ENCODE measurements at places on chromosomes 7 and 10. TPM values are rescaled to one million over a fixed set of nuclear protein-coding genes. Genes with fewer than 3 reads are reported as not detected.
A peak's percentile ranks its signal among the peaks of the same experiment; 100 is the strongest.

Gene ADRB1
- total RNA-seq = 0.24 TPM

Gene ZNF746
- total RNA-seq = 19.4 TPM

Gene EN2
- 0.04 TPM for total RNA-seq

Gene GNGT1
- total RNA-seq = not detected

Gene CASTOR2
- total RNA-seq = 22.3 TPM

Gene AKR1B15
- not detected for total RNA-seq

Gene MAT1A
- 0.52 TPM for total RNA-seq

Gene LIPJ
- total RNA-seq = not detected

- peak; percentile 6 for DNase-seq
These were observed 553.9 kb downstream of the CNTNAP2 start for GRCh38 chr7:146670532-146670931.

GRCh38 chr10:71736570-71736952 lies 17.0 kb upstream of the C10orf105 start:
- no peak for DNase-seq

- no peak for DNase-seq
These were observed 235.2 kb downstream of the POU6F2 start for GRCh38 chr7:39212876-39213275.

GRCh38 chr10:133231946-133232574 lies 2.0 kb downstream of the UTF1 start:
- no peak for DNase-seq

GRCh38 chr7:4139656-4140625 lies 542.2 kb upstream of the FOXK1 start:
- DNase-seq = peak; percentile 56

DNA sequence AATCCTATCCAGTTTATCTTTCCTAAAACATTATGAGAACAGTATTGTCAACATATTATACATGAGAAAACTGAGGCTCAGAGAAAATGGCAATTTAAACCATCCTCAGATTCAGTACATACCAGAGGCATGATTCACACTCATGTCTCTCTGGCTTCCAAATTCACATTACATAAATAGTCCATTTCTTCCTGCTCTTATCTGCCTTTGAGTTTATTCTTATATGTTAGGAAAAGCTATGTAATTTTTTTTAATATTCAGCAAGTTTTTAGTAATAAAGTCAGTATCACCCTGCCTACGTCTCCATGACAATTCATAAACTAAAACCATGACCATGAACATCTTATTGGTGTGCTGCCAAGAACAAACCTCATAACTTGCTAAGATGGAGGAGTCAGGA lies 1260.2 kb upstream of the SORCS1 start:
- DNase-seq = no peak

GRCh38 chr10:58795560-58795959 lies 282.9 kb downstream of the BICC1 start:
- no peak for DNase-seq

DNA sequence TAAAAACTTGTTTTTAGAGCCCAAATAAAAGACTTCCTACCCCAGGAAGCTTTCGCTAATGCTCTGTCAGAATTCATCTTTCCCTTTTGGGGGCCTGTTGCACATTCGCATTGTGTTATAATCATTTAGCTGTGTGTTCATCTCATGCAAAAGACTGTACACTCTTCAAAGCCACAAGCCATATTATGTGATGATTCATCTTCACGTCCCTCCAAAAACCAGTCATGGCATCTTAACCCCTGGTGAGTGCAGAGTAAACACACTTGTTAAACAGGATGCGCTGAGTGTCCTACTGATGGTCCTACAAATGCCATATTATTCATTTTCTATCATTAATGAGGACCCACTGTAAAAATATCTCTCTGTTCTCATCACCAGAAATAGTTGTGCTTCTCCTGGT lies 235.4 kb downstream of the KIAA1217 start:
- DNase-seq = no peak

DNA sequence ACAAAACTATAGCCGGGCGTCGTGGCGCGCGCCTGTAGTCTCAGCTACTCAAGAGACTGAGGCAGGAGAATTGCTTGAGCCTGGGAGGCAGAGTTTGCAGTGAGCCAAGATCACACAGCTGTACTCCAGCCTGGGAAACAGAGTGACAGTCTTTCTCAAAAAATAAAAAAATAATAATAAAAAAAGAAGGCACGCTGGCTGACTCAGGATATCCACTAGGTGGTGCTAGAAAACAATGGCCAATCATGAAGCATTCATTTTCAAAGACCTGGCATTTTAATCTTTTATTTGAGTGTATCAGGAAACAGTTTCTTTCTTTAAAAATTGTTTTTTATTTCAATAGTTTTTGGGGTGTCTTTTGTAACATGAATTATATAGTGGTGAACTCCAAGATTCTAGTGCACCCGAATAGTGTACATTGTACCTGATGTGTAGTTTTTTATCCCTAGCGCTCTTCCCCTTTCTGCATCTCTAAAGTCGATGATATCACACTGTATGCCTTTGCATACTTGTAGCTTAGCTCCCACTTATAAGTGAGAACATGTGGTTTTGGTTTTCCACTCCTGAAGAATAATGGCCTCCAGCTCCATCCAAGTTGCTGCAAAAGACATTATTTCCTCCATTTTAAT lies 88.6 kb downstream of the LYZL1 start:
- DNase-seq = peak; percentile 49

DNA sequence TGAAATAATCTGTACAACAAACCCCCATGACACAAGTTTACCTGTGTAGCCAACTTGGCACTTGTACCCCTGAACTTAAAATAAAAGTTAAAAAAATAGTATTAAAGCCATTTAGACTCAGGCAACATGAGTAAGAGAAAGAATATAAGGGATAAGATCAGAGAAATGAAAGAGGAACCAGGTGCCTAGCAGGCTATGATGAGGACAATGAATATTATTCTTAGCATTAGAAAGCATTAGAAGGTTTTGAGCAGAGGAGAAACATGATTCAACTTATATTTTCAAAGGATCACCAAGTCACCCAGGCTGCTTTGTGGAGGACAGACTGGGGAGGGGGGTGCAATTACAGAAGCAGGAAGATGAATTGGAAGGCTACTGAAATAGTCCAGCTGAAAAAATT lies 48.1 kb upstream of the TES start:
- DNase-seq = no peak

DNA sequence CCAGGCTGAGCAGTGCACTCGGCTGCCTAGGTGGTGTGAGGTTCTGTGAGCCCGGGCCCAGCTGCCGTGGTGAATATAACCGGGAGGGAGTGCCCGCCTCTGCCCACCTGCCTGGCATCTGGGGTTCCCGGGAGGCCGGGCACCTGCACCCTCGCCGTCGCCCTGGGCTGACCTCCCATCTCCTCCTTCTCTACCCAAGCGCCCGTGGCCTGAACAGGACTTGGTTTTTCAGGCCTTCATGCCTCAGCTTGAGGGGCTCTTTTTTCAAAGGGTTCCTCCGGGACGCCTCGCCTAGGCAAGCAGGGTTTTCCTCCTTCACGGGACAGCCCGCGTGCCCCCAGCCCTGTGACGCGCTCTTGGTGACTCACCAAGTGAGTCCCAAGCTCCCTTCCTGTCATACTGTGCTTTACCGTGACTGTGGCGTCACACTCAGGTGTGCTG lies 9.9 kb downstream of the INPP5A start:
- DNase-seq = peak; percentile 50

- no peak for DNase-seq
These were observed 50.7 kb downstream of the LMBR1 start for GRCh38 chr7:156842317-156842716.

DNA sequence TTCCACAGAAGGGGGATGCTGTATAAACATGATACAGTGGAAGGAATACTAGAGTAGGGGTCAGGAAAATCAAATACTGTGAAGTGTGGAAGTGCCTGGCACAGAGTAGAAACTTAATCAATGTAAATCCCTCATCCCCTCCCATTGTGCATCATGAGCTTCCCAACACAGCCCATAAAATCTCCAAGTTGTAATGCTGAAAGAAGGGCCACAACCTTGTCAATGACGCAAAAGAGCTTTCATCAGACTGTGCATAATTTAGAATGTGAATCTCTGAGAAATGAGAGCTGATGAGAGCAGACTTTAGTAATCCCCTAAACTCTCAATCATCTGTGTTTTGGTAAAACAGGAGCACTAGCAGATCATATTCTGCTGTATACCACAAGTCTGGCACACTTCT lies 105.2 kb upstream of the IMMP2L start:
- no peak for DNase-seq

DNA sequence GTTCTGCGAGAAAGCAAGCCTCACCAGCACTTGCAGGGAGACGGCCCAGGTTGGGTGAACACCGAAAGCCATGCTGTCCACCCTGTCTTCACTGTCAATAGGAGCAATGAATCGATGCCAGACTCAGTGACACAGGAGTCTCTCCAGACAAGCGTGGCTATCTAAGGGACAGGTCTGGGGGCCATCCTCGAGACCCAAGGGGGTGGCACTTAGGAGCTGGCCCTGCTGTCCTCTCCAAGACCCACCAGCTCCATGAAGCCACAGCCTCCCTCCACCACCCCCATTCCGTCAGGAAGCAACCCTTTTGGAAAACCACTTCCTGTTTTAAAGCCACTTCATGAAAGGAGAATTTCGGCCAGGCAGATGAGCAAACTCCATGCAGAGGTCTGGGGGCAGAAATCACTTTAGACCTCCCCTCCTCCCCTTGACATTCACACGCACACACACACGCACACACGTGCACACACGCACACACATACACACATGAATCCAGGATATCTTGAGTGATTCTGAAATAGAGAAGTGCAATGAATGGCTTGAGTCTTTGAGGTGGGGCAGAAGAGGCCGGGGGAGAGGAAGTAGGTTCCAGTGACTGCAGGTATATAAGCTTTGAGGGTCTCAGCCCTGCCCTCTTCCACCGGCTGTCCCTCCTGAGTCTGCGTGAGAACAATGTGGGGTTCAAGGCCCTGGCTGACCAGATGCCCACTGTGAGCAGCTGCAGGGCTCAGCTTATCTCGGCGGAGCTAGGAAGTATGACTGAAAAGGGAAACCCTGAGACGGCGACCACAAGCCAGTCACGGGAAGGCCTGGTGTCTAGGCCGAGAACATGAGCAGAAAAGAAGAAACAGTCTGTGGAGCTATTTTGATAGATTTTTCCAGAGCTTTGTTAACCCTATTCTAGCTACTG lies 25.0 kb downstream of the RGS10 start:
- DNase-seq = no peak

DNA sequence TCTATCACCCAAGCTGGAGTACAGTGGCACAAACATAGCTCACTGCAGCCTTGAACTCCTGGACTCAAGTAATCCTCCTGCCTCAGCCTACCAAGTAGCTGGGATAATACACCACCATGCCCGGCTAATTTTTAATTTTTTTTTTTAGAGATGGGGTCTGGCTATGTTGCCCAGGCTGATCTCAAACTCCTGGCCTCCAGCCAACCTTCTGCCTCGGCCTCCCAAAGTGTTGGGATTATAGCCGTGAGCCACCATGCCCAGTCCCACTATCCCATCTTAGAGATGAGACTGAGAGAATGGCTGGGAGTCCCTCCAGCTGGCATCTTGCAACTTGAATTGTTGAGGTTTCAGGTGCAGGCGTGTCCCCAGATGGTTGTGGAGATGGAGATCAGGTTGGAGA lies 40.7 kb upstream of the ELN start:
- DNase-seq = no peak

DNA sequence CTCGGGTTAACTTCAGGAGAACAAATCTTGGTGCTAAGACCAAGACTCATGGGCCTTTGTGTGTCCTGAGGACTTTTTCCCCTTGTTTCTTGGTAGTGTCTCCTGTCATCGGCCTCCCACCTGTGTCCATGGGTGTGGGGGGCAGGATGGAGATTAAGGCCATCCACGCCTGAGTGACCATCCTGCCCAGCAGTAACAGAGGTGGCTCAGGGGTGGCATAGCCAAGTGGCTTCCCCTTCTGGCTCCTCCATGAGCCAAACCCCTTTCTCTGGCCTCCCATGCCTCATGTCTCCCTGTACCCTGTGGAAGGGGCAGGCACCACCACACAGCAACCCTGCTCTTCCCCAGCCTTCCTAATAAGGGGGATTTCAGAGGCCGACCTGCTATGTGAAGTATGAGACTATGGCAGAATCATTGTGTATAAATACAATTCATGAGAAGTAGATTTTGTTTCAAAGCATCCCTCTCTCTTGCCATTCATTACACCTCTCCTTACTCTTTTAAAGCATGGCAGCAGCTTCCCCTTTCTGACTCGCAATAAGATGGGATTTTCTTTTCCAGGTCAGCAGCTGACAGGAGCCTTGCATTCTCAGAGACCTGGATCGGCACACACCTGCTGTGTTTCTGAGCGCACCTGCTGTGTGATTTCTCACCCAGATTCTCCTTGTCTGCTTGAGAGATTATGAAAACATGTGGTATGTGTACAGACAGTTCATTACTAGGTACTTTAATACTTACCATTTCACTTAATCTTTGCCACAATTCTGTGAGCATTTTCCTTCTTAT lies 102.5 kb downstream of the XPNPEP1 start:
- DNase-seq = no peak

DNA sequence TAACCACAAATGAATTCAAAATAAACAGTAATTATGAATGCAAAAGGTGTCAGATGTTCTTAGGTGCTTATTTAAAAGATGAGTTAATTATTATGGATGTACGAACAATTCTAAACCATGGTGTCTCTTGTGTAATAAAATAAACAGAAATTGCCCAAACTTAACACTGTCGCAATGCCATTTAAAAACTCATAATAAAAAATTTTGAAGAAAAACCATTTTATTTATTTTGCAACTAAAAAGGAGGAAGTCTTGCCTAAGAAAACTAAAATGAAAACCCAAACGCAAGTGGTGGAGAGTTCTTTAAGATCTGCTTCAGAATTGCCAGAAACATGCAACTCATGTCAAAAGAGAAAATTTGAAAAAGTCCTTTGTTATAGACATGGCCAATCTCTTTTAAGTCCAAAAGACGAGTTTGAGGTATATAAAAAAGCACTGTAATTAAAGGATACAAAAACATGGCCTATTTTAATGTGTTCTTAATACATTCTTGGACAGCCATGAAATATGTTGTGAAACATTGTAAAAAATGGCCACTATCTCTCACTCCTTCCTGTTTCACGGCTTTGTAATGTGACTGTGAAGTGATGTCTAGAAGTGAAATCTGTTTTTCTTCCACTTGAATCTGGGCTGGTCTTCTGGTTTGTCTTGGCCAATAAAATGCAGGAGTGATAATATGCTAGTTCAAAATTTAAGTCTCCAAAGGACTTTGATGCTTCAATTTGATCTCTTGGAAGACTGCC lies 322.9 kb downstream of the PRPF18 start:
- no peak for DNase-seq

- DNase-seq = no peak
These were observed 3.0 kb upstream of the TECPR1 start for GRCh38 chr7:98254951-98255610.
